ENCODE measurements at places on chromosomes 11 and 22.

DNA sequence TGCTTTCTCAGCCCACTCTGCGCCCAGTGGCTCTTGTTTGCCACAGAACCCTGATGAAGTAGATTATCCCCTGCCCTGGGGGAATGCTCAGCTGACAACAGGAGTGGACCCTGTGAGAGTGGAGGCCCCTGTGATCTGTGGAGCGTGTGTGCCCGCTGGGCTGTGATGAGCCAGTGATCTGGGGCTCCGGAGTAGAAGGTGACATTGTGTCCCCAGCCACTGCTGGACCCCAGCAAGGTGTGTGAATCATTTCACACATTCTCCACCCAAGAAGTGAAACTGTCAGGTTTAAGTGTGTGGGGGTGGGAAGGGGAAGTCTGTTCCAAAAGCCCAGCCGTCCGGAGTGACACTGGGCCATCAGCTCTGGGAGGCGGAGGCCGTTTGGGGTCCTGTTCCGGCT is 33.1 kb upstream of the GRAMD4 start:
- DNase-seq, result no peak

- DNase-seq, result no peak
Observed at GRCh38 chr11:58739725-58740430, 8.1 kb upstream of the GLYAT start.

GRCh38 chr22:45582236-45582954 is 79.7 kb downstream of the FBLN1 start:
- no peak for DNase-seq

DNA sequence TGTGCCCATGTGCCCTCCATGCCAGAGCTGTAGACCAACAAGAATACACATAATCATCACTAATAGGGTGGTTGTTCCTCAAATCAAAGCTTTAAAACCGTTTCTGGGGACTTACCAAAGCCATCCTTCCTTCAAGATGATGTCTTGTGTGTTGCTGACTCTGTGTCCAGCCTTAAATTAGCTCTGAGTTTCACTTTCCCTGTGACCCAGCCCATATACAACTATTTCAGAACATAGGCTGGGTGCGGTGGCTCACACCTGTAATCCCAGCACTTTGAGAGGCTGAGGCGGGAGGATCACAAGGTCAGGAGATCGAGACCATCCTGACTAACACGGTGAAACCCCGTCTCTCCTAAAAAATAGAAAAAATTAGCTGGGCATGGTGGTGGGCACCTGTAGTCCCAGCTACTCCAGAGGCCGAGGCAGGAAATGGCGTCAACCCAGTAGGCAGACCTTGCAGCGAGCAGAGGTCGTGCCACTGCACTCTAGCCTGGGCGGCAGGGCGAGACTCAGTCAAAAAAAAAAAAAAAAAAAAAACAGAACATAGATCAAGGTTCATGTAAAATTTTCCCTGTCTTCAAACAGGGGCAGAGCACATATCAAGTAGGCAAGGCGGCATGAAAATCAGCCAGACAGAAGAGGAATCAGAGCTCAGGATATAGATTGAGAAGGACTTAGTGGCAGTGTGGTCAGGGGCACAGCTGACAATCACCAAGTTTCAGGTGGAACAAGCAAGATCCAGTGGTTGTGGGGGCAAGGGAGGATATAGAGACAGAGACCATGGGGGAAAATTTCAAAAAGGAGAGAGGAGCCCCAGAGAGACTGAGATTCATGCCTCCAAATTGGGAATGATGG is at the start of gene PLAAT2:
Gene PLAAT2, minus strand, starts transcription at position 179 of the 855 bp plus-strand sequence. Its CDS starts 55 bp downstream, at position 124.
- no peak for DNase-seq

DNA sequence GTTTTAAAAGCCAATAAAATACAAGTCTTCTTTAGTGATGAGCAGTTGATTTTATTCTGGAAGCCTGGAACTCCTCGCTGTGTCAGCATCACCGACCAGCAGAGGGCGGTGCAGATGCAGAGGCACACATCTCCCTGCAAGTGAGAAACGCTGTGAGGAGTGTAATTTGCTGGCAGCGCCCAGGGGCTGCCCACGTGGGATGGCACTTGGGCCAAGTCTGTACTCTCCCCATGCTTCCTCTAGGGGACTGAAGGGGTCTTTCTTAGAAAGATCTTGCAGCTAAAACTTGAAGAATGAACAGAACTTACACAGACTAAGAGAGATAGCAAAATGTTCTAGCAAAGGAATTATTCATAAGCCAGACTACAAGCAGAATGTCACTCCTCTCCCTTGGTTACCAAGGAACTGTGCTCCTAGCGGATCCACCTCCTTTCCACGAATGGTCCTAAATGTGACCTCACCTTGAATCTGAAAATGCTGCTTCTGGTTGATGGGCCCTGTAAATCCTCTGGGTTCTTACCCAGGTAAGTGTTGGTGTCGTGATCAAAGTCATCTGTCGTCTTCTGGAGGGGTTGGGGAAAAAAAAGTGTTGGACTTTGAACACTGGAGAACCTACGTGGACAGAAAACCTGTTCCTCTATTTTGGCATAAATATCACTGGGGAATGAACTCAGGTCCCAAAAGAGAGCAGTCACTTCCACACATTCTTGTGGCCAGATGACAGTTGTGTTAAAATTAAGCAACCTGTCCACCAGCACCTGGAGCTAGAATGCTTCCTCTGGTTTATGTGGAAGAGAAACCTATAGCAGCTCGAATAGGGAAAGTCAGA is 31.8 kb downstream of the CNTF start:
- DNase-seq, result peak; percentile 86

- no peak for DNase-seq
Observed at GRCh38 chr22:45475063-45475747, 27.5 kb upstream of the FBLN1 start.

Measured in CD4-positive, alpha-beta T cell (primary cell).